Aorta (tissue), 5 donors: ENCODE measurements at places on chromosomes 12 and 14. TPM values are rescaled to one million over a fixed set of nuclear protein-coding genes. Genes with fewer than 3 reads are reported as not detected.
A peak's percentile ranks its signal among the peaks of the same experiment; 100 is the strongest.

DNA sequence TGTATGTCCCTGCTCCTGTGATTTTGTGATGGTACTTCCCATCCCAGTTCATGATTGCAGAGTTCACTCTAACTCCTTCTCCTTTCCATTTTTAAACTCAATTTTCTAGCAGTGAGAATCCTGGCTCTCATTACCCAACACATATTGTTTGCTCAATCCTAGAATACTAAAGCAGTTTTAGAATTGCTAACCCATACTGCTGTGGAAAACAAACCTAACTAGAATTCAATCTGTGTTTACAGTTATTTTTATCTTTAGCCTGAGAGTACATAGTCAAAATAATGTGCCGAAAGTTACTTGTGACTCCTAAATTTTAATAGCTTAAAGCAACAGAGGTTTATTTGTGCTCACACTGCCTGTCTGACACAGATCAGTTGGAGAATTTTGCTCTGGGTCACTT lies 508.0 kb downstream of the AACS start:
- DNase-seq, result no peak

ZBTB42 gene
- 4.7 TPM for total RNA-seq

- no peak for DNase-seq
These were observed 118.0 kb downstream of the SINHCAF start for GRCh38 chr12:31207799-31208465.

DNA sequence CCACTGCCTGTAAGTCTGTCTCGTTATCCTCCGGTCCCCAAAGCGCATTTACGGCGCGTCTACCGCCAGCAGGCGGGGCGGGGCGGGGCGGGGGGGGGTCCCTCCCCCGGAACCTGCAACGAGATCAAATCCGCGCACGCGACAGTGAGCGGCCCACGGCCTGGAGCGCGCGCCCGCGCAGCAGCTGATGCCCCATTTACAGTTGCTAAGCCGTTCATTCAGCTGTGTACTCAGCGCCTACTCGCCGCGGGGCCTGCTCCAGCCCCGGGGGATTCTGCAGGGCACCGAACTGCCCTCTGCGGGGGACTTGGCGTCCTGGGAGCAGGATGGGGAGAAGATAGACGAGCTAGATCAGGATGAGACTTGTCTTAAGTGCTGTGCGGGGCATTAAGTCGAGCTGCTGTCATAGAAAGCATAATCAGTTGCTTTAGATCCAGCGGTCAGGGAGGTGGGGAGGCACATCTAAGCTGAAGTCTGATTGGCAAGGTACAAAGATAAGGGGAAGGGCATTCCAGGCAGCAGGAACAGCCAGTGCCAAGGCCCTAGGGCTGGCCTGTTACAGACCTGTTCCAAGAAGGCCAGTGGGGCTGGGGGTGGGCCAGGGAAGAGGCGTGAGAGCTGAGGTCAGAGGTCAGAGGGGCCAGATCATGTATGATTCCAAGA lies 1.4 kb upstream of the CCDC85C start:
- DNase-seq, result peak; percentile 86

DNA sequence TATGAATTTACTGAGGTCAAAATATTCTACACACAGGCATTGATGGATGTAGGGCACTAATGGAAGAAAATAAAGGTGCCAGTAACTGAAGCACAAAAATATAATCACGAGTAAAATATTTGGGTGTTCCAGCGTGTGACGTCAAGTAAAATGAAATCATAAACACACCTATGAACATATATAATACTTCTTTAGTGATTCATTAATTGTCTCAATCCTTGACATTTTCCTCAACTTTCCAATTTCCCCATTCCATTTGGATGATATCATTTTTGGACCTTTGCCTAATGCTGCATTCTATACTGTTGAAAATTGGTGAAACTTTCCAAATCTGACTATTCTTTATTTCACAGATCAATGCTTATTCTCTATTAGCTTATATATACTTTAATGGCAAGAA lies 649.3 kb downstream of the GALC start:
- DNase-seq, result no peak

DNA sequence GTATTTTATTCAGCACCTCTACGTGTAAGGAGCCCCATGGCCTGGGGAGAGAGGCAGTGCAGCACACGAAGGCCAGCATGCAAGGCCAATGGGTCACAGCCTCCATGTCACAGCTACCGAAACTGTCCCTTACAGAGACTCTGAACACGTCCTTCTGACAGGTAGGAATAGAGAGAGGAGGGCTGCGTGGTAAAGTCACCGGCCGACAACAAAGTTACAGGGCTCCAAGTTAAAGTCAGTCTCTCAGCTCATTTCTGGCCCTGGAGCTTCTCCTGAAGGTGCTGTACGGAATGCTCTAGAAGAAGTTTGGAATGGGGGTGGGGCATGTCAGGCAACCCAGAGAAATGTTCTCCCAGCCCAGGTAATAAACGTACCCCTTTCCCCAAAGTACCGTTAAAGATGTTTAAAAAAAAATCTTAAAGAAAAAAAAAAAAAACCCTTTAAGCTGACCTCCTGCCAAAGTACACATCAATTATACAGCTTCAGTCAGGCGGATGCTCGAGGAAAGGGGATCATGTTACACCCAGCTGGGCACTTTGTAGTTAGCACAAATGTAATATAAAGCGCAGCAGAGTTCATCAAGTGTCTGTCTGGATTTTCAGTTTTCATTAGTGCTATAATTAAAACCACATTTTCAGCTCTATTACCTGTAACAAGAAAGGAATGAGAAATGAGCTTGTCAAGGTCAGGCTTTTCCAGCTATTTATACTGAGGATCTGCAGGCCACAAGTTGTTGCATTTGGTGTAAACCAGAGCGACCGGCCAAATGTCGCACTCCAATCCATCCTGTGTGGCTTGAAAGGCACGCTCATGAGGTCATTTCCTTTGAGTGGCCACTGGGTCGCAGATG lies 53.3 kb upstream of the CDKN3 start:
- no peak for DNase-seq

ATF7IP gene
- total RNA-seq, result 98.4 TPM

GRCh38 chr12:95215949-95216348 lies 1.3 kb downstream of the FGD6 start:
- no peak for DNase-seq

DNA sequence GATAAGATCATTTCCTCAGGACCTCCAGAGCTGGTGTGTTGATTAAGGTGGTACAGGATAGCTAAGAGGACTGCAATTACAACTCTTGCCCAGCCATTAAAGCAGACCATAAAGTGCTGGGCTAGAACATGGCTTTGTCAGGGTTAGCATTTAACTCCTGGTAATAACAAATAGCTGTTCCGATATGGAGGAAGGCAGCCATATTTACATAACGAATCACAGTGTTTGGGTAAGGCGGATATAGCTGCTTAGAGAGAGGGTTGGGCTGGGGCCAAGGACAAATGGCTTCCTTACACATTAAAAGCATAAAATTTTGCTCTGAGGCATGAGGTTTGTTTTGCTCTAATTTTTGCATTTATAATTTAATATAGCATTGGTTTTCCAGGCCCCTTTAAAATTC lies 297.7 kb upstream of the DDHD1 start:
- DNase-seq, result no peak

- DNase-seq, result peak; percentile 53
These were observed 69.0 kb upstream of the REP15 start for GRCh38 chr12:27627123-27627852.

DNA sequence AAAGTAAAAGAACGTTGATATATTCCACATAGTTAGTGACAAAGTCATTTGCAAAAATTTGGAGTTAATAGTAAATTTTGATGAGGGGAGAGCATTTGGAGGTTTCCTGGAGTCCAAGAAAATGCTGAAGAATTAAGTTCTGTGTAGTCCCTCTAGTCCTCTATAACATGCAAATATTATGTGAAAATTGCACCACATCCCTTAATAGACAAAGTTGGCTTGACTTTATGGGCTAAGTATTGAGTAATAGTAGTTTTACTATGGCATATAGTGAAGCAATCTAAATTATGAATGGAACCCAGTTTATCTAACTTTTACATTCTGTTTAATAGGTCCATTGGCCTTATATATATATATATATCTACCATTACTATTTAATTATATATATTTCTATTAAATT lies 66.4 kb upstream of the DCN start:
- no peak for DNase-seq

FLRT2 gene
- 21.2 TPM for total RNA-seq

GRCh38 chr12:80846952-80847351 lies 90.8 kb downstream of the LIN7A start:
- DNase-seq, result no peak

DNA sequence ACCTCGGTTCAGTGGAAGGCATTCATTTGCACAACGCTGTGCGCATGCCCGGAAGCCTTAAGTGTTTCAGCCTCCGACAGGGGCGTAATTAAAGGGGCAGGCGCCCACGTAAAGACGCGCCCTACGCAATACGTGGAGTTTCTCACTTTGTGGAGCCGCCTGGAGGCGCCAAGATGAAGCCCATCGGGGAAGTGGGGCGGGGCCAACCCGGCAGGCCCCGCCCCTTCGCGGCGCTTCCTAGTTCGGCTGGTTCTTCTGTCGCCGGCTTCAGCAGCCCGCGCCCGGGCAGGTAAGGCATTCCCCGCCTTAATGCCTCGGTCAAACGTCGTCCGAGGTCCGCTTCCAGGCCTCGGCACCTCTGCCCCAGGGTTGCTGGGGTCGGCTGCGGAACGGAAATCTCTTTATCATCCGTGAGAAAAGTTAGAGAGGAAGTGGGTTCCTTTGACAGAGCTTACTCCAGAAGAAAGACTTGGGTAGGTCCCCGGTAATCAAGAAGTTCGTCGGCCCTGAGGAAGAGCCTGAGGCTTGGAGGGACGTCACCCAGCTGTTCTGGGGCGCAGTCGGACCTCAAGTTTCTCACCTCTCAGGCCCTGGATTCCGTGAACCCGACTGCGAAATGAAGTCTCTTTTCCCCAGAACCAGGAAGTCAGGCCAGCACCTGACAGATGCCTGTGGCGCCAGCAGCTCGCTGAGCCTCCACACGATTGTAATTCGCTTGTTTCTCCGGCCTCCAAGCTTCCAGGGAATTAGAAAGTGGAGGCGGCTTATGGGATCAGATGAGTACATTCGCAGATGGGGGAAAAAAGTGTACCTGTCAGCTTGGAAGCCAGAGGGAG lies at the start of the genes IRAK4 and PUS7L:
IRAK4 (plus strand) TSS at position 224 of the 836 bp plus-strand sequence. CDS start 9,161 bp downstream, outside the sequence.
PUS7L (minus strand) TSS at position 63 of the 836 bp plus-strand sequence. CDS start 3,545 bp downstream, outside the sequence.
- peak; percentile 96 for DNase-seq

DNA sequence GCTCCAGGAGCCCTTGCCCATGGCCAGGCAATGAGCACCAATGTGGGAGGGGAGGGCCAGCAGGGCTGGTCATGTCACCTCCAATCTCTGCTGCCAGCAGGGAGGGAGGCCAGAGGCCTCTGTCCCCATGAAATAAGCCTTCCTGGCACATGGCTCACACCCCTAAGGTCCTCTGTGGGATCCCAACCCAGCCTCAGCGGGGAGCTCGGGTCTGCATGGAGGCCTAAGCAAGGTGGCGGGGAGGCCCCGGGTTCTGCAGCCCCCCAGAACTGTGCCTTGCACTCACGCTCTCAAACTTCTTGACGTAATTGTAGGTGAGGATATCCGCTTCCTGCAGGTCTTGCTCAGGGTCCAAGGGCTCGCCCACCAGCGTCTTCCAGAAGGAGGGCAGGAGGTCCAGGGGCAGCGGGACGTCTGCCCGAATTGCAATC lies 41.7 kb downstream of the TRAFD1 start:
- DNase-seq, result peak; percentile 61

DNA sequence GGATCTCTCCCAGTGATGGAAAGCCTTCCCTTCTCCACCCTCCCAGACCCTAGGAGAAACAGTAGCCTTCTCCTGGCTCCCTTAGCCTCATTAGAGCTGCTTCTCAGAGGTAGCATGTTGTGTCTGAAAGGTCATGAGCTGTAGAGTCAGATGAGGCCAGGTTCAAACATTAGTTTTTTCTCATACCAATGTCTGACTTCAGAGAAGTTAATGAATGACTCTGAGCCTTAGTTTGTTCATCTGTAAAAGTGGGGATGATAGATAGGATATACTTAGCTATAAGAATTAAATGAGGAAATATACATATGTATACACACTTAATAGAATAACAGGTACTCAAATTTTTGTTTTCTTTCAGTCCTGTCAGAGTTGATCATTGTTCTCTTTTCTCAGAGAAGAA lies 523 bp downstream of the SLC6A13 start:
- no peak for DNase-seq

GRCh38 chr12:49705479-49706134 lies 1.6 kb downstream of the FMNL3 start:
- DNase-seq, result peak; percentile 69

- peak; percentile 74 for DNase-seq
These were observed 36.5 kb downstream of the SSH1 start for GRCh38 chr12:108820707-108821406.

DNA sequence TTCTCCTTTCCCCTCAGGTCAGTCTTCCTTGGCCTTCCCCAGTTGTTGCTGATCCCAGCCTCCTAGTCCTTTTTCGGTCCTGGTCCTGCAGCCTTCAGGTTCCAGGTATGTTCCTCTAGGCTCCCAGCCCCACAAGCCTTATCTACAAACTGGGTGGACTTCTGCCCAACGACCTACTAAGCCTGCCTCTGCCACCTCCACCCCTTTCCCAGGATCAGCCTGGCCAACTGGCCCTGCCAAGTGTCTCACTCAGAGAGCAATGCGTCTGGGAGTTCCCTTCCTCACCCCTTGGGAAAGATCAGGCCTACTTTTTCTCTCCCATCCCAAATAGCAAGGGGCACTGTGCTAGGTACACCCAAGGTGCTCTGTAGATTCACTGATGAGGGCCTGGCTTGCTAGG lies at the start of gene SERPINA12:
SERPINA12 (minus strand) TSS at position 114 of the 400 bp plus-strand sequence. CDS start 11,072 bp downstream, outside the sequence.
- DNase-seq, result no peak

DNA sequence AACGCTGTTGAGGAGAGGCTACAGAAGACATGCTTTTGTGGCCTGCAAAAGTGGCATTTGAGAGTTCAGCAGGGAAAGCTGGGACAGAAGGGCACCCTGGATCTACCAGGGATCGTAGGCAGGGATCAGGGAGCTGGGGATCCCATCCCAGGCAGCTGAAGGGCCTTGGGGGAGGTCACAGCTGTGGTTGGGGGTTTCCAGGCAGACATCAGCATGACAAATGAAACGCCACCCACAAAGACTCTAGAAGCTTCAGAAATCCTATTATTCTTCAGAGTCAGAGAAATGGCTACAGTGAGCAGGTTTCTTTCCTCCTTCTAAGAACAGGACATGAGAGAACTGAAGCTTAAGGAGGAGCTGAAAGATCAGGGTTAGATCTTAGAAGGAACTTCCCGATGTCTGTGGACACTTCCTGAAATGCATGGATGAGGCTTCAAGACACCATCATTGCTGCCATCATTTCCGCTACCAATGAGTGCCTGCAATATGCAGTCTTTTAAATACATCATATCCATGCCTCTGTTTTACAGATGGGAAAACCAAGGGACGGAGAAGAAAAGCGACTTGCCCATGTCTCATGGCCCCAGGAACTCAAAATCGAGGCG lies 104.3 kb downstream of the RBM19 start:
- DNase-seq, result no peak

DNA sequence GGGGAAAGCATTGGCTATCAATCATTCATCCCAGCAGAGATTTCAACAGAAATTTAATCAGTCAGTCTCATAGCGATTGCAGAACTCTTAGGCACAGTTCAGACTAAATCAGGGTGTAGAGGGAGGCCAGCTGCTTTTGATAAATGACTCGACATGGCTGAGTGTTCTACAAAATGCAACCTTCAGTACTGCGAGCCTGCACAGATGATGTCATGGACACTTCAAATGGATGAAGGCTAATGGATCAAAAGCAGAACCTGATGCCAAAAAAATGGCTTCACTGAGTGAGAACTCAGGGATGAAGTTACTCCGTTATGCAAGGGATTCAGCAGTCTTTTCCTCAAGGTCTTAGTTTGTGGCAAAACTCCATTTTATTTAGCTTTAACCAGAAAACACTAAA lies 167.3 kb downstream of the DACT1 start:
- DNase-seq, result no peak

GRCh38 chr14:94904636-94905035 lies 134.7 kb upstream of the GSC start:
- DNase-seq, result no peak

MIP gene
- total RNA-seq, result not detected

OASL gene
- 0.96 TPM for total RNA-seq

- peak; percentile 43 for DNase-seq
These were observed 350.1 kb upstream of the ATP2B1 start for GRCh38 chr12:90058704-90059103.
